ENCODE measurements at places on chromosomes 16 and 17.

DNA sequence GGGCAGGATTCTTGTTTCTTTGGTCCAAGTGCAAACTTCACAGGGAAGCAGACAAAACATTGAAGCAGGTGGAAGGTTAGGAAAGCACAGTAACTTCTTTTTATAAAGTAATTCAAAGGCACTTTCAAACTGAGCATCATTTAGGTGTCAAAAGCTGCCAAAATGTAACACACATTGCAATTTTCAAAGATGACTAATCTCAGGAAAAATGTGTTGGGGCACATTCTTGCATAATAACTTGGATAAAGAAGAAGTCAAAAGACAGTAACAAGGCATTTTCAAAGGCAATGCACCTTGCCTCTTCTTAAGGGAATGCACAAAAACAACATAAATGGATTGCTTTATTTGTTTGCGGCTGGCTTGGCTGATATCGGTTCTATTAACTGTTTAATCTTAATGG, 3.6 kb downstream of the KCNJ2 start:
- DNase-seq: no peak

GRCh38 chr17:39599004-39599664, 8.6 kb downstream of the NEUROD2 start:
- DNase-seq: no peak

- no peak for DNase-seq
Measured at GRCh38 chr16:23979441-23979840, 143.7 kb downstream of the PRKCB start.

GRCh38 chr16:77143364-77143763, 47.6 kb upstream of the MON1B start:
- DNase-seq: no peak

DNA sequence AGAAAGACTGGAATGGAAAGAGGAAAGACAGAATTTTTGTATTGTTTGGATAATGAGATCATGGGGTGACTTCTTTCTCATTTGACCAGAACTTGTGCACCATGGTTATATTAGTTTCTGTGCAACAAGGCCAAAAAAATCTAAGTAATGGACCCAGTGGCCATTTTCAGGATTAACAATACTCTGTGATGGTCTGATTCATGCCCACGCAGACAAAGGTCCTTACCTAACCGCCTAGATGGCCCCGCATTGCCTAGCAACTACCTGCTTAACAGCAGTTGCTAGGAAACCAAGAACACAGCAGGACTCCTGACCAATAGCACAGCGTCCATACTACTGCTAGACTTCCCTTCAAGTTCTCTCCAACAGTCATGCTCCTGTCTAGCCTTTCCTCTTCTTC, 22.4 kb downstream of the MIS12 start:
- DNase-seq: no peak
